ENCODE measurements at places on chromosomes 1 and 21.

DNA sequence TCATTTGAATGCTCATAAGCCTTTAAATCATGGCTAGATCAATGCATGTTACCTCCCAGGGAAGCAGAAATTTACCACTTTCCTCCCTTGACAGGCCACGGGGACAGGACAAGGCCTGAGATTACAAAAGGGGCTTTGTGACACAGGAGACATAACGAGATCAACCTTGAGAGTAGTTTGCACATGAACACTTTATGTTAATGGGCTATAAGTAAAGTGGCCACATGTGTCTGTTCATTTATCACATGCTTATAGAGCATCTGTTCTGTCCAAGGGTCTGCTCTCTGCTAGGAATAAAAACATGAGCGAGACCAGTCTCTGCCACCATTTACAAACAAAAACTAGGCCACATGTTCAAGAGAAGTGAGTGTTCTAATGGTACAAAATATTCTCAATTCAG is 144.1 kb upstream of the C8B start:
- DNase-seq: no peak

- no peak for DNase-seq
Observed at GRCh38 chr1:236516929-236517704, 6.7 kb upstream of the LGALS8 start.

DNA sequence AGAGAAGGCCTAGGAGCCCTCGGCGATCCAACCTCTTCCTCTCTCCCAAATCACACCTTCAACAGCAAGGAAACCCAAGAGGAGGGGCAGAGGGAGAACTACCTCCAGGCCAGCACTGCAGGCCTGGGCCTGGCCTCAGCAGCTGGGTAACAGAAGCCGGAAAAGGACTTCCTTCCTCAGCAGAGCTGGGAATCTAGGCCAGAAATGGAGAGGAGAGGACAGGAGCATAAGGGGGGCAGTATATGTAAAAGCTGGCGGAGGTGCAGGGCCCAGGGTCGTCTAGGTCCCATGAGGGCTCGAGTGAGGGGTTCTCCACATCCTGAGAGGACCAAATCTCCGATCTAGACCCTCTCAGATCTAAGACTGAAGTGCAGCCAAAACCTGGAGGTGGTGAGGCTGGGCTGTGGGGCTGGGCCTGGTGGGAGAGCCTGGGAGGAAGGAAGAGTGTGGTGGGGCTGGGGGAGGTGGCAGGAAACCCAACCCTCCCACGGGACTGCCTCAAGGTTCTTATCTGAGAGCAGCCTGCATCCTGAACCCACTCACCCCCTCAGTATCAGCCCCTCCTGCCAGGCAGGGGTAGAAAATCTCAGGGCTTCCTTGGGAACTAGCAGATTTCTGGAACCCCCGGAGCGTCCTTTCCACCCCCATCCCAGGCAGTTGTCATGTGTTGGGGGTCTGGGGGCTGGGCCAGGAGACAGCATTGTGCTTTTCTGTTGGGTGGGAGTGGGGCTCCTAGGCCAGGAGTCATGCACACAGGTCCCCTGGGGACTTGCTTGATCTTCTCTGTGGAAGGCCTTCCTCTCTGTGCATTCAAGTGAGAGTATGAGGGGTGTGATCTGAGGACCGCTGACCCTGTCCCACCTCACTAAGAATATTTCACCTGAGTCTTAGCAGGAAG is 33.0 kb downstream of the PIK3C2B start:
- no peak for DNase-seq

- peak; percentile 68 for DNase-seq
Observed at GRCh38 chr1:13699936-13700520, at the start of gene PRDM2. Gene PRDM2 (plus strand): TSS chr1:13700188. CDS start chr1:13715606, 15,418 bp downstream.

DNA sequence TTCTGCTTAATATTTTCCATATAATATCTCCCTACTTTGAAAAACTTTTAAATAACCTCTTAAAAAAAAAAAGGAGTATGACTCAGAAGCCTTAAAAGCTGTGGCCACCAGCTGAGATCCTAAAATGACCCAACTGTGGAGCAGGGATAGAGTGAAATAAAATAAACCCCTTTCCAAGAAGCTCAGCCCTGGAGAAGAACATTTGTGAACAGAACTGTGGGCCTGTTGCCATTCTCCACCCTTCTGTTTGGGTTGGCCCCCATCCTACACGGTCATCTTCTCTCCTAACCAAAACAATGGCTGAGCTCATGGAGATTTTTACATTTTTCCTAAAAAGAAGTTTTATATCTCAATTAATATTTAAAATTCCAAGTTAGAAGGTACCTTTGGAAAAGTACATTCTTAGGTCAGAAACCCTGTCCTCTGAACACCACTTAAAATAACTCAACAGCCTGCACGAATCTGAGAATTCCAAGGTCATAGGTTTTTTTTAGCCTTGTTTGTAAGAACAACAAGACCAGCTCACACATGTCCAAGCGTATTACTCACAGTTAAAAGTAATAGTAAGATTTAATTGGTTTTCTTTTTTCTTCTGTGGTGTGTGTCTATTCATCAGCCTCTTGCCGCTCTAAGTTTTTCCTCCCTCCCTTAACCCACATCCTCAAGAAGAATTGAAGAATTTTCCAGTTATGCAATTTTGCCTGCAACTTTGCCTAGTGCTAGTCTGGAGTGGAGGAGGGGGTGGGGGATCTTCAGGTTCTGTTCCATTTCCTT is 107.7 kb upstream of the ERRFI1 start:
- peak; percentile 84 for DNase-seq

DNA sequence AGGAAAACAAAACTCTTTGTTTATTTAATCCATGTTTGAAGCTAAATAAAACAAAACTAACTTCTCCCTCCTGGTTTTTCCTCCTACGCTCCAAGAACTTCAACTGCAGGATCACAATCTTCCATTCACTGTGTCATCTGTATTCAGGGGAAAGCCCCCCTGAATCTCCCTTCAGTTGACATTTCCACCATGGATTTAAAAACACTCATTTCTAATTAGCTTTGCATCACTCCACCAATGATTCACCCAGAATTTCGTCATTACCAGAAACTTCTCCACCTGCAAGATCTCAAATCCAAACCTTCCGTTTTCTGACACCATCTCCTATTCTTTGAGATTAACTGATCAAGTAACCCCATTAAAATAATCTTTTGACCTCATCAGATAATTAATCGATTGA is 10.9 kb upstream of the RGS5 start:
- no peak for DNase-seq

DNA sequence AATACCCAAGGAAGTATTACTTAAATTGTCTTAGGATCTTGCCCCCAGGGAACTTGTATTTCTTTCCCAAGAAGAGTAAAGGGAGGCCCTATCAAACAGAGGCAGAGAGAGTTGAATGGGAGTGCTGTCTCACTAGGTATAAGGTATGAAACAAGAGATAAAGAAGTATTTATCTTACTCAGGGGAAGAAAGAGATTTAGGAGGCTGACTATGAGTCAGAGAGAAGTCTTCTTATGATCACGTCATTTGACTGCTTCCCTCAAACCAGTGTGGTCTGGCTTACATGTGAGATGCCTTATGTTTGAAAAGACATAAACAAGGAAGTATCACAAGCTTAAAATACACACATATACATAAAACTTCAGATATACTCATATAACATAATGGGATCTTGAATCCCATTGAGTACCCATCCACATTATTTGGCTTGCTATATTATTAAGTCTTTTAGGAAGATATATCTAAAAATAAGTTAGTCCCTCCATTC is 29.6 kb downstream of the DUSP10 start:
- no peak for DNase-seq

DNA sequence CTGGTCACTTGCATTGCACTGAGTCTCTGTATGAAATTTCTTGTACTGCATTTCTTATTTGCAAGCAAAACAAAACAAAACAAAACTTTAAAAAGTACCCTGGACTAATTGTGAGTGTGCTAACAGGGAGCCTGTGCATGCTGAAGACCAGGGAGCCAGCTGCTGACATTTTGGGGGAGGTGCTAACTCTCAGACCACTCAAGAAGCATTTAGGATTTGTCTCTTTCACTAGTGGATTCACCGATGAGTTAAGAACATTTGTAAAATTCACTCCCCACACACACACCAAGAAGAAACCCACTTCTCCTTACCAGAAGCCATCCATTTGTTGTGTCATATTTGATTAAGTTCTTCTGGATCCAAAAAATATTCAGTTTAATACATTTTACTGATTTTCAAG is 95.7 kb upstream of the C1orf105 start:
- no peak for DNase-seq

- no peak for DNase-seq
Observed at GRCh38 chr21:35692311-35692710, 368.0 kb downstream of the SETD4 start.

DNA sequence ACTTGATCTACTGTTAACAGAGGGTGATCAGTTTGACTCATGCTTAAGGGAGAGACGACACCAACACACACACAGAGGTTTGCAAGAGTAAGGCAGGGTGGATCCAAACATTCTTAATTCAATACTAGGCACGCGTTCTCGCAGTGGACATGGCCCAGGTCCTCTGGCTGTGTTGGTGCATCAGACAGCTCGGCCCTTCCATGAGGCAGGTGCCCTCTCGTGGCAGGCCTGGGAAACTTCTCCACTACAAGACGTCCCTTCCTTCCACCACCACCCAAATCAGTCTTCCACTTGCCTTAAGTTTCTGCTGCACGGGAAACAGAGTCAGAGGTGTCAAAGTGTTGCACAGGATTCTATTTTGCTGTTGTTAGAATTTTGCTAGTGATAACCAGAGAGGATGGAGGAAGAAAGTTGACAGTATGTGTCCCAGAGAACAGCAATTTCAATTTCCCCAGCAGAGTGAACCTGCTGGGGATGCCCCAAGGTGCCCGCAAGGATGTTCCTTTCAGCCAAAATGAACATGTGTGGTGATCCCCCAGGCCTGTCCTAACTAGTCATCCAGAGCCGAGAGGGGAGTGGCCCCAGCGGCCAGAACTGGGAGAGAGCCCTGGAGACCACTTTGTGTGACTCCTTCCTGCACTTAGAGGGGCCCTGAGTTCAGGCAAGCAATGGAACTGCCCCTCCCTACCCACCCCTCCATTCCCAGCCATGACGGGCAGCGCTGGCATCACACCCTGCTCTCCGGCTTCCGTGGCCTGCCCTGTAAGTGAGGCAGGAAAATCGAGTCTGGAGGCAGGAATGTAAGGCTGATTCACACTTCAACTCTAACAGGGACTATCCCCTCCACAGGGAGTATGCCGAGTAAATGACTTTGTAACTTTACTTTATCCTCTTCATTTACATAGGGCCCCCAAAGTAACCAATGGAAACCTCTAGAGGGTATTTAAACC is 34.8 kb downstream of the MX1 start:
- peak; percentile 91 for DNase-seq

- DNase-seq: no peak
Observed at GRCh38 chr1:26700711-26701110, 4.9 kb downstream of the ARID1A start.

DNA sequence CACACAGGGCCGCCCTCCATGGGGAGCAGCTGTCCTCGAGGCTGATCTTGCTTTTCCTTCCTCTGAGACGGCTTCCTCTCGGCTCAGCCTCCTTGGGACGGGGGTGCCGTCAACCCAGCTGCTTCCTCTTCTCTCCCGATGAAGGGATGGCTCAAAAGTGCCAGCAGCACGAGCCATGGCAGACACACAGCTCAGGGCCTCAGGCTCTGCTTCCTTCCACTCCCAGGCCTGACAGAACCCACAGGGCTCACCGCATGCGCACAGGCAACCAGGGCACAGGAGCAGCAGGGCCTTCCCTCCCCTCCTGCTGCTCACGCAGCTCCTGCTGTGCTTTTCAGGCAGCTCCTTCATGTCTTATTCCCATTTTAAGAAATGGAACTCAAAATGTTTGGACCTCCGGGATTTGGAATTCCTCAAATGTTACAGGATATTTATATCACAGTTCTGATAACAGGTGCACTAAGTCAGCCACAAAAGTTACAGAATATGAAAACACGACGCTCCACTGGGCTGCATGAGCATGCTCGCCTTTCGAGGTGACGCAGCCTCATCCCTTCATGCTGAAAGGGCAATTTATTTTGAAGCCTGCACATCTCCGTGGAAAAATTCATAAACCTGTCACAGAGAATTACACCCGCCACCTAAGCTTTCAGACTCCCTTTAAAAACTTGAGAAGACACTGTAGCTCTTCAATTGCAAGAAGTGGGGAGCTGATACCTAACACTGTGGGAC is 84.4 kb downstream of the HSF2BP start:
- peak; percentile 80 for DNase-seq

GRCh38 chr1:201779351-201779880 is 49.5 kb upstream of the IPO9 start:
- DNase-seq: no peak

DNA sequence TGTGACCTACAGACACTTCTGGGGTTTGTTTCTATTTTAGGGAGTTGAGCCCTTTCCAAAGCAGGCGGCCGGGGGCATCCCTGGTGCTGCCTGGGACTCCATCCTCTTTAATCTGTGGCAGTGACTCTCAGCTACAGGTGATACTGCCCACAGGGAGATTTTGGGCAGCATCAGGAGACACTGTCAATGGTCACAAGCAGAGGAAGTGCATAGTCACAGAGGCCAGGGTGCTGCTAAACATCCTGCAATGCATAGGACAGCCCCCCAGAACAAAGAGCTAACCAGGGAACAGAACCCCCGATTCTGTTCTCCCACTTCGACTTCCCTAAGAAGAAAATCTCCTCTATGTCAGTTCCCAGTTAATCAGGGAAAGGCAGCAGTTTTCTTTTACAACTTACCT is 66.2 kb downstream of the TEX35 start:
- DNase-seq: no peak

DNA sequence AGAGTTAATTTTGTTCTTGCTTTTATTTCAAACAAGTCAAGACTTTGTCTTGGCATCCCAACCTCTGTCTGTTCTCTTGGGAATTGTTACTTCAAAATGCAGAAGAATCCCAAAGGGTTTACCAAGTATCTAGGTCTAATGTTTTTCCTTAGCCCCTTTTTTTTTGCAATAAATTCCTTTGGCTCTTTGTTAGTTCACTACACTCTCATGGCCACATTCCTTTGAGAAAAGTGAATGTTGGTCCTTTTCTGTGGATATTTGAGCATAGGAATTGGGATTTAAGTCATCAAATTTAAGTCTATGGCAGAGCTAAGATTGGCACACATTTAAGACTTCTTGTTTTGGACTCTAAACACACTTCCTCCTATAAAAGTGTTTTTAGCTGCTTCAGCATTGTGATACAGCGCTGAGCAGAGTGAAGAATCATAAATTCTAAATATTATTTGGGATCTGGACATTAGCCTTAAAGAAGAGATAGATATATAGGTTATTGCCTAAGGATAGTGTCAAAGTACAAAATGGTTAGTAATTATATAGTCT is 1.9 kb downstream of the BTF3L4 start:
- DNase-seq: no peak

GRCh38 chr21:30146558-30147282 is 19.9 kb downstream of the CLDN17 start:
- DNase-seq: no peak

DNA sequence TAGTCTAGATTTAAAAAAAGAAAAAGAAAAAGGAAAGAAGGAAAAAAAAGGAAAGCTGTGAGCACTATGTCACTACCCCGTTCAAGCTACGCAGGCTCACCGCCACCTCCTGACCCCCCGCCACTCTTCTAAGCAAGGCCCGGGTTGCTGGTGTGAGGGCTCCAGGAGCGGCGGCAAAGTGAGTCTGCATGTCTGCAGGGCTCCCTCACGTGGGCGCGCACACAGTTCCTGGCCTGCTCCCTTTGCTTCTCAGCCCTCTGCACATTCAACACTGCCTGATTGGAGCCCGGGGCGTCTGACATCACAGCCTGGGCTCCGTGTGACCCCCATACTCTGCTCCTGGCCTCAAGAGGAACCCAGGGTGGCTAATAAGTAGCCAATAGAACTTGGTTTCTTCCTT is 81.4 kb upstream of the TLR5 start:
- no peak for DNase-seq

Measured in aorta (tissue), 5 donors.